Esophagus squamous epithelium (tissue), 5 donors: ENCODE measurements at places on chromosomes 13 and 19. TPM values are rescaled to one million over a fixed set of nuclear protein-coding genes. Genes with fewer than 3 reads are reported as not detected.

IL4I1 gene
- 0.57 TPM for total RNA-seq

- no peaks in the 10 kb centered on the region for H3K36me3 ChIP-seq
- peaks cover 12% of the 10 kb centered on the region for H3K4me1 ChIP-seq
- no peak overlapping the region for H3K27ac ChIP-seq
- no peak overlapping the region for H3K4me3 ChIP-seq
Observed at GRCh38 chr13:50593207-50593606, 250.3 kb downstream of the DLEU7 start.

DNA sequence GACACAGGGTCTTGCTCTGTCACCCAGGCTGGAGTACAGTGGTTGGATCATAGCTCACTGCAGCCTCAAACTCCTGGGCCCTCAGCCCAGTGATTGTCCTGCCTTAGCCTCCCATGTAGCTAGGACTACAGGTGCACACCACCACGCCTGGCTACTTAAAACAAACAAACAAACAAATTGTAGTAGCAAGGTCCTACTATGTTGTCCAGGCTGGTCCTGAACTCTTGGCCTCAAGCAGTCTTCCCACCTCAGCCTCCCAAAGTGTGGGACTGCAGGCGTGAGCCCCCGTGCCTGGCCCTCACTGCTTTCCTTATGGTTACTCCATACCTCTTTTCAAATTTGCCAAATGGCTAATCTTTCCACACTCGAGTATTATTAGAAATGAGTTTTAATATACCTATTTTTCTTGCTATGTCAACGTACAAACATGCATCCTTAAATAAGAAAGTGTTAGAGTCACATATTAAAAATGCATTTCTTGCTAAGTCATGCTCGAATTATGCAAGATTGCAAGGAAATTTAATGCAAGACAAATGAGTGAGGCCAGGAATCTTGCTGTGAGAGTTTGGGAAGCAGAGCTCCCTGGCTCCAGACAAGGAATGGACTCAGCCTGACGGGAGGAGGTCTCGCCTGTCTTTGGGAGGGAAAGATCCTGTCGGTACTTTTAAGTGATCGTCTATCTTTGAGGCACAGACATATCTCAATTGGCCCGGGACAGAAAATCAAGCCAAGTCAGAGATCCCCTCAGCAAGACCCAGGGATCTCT is 39.4 kb downstream of the RFX2 start:
- no peaks in the 10 kb centered on the region for H3K27me3 ChIP-seq
- peak overlapping the region; percentile 85 for H3K27ac ChIP-seq
- no peak overlapping the region for H3K4me3 ChIP-seq
- no peak for DNase-seq
- H3K36me3 ChIP-seq, result no peaks in the 10 kb centered on the region

- H3K36me3 ChIP-seq, result peaks cover 74% of the 10 kb centered on the region
- H3K27ac ChIP-seq, result peak overlapping the region; percentile 84
- no peak overlapping the region for H3K4me3 ChIP-seq
- no peaks in the 10 kb centered on the region for H3K27me3 ChIP-seq
- H3K4me1 ChIP-seq, result peaks cover 57% of the 10 kb centered on the region
- DNase-seq, result no peak
Observed at GRCh38 chr19:38838986-38839761, 7.6 kb upstream of the ECH1 start.

DNA sequence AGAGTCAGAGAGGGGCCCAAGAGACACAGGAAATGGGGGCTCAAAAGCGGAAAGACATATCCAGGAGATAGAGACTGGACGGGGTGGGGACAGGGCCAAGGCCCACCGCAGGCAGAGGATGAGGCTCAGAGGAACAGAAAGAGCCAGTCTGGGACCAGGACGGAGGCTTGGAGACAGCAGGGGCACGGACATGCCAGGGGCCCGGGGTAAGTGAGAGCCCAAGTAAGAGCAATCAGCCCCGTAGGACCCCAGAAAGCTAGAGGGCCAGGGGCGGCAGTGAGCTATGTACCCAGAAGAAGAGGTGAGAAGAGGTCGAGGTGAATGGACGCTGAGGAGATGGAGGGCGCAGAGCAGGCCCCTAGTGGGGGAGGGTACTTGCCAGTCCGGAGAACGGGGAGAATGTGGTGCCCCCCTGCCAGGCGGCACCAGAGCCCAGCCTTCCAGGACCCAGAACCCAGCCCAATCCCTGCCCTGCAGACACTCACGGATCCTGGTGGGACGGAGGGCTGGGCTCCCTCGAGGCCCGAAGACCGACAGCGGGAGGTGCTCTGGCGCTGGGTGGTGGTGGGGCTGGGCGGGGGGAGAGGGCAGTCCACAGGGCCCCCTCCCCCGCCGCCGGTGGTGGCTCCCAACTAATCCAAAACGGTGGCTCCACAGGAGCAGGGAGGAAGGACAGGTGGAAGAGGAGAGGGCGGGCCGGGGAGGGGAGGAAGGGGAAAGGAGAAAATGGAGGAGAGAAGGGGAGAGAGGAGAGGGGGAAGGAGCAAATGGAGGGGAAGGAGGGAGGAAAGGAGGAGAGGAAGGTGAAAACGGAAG is 1.0 kb downstream of the GRIK5 start:
- peaks cover 5% of the 10 kb centered on the region for H3K27me3 ChIP-seq
- no peak for DNase-seq
- peak overlapping the region; percentile 41 for H3K4me3 ChIP-seq
- no peaks in the 10 kb centered on the region for H3K36me3 ChIP-seq
- H3K27ac ChIP-seq, result peak overlapping the region; percentile 35

DNA sequence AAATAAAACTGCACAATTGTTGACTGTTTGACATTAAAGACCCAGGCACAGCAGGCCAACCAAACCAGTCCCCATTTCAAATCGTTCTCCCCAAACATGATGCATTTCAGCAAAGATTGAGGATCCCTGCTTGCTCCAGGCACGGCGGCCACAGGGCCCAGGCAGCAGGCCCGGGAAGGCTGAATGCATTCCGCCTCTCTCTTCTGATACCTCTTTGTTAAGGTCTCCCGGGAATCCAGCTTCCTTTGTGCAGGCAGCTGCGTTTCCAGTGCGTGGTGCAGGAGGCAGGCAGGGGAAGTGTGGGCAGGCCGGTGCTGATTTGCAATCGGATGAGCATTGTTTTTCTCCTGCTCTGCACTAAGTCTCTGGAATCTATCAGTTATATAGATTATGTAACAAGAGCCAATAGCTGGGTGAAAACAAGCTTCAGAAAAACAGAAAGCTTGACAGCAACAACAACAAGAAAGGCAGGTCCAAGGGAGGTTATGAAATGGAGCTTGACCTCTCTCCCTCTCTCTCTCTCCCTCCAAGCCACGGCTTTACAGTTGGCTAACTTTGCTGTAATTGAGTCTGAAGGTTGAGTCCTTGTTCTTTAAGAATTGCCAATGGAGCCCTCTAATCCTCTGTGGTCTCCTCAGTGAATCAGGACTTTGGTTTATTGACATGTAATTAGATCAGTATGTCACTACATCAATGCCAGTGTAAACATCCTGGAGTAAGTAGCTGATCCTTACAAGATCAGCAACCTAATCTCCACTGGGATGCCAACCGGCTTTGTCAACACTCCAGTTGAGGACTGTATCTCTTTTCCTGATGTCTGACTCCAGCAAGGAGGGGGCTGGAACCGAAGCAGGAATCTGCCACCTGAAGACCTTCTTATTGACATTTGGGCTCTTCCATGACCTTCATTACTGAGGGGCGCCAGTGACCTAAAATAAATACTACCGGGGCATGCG is 338.0 kb downstream of the TEX29 start:
- H3K4me3 ChIP-seq, result no peak overlapping the region
- no peak for DNase-seq
- H3K4me1 ChIP-seq, result no peaks in the 10 kb centered on the region
- H3K27me3 ChIP-seq, result no peaks in the 10 kb centered on the region
- no peaks in the 10 kb centered on the region for H3K36me3 ChIP-seq

GRCh38 chr13:29677627-29678026 is 82.1 kb upstream of the SLC7A1 start:
- H3K36me3 ChIP-seq, result no peaks in the 10 kb centered on the region
- H3K27ac ChIP-seq, result peak overlapping the region; percentile 79
- no peaks in the 10 kb centered on the region for H3K4me1 ChIP-seq
- no peak overlapping the region for H3K4me3 ChIP-seq
- DNase-seq, result no peak

DNA sequence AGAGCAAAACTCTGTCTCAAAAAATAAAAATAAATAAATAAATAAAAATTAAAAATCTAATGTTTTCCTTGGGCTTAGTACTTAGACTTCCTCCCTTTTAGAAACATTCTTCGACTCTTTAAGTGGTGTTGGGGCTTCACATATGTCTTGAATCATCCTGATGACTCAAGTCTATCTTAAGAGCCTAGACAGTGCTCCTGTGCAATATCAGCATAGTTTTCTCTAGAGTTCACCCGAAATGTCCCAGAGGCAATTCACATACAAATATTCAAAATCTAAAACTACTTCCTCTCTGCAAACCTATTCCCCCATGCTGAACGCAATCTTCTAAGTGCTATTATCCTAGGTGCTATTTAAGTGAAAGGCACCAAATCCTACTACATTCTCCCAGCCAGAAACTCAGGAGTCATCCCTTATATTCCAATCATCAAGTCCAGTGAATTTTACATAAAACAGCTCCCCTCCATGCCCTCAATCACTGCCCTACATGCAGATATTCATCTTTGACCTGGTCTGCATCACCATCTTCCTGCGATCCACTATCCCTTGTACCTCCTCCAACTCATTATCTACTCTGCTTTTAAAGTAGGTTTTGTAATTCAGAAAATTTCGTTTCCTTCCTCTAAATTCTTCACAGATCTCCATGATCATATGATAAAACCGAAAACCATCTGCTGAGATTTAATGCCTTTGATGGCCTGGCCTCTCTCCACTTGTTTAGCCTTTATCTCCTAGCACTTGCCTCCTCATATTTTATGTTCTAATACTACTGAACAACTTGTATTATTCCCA is 102.7 kb downstream of the ELF1 start:
- no peak for DNase-seq
- no peaks in the 10 kb centered on the region for H3K36me3 ChIP-seq
- no peak overlapping the region for H3K27ac ChIP-seq
- peaks cover 7% of the 10 kb centered on the region for H3K4me1 ChIP-seq
- H3K27me3 ChIP-seq, result no peaks in the 10 kb centered on the region

DNA sequence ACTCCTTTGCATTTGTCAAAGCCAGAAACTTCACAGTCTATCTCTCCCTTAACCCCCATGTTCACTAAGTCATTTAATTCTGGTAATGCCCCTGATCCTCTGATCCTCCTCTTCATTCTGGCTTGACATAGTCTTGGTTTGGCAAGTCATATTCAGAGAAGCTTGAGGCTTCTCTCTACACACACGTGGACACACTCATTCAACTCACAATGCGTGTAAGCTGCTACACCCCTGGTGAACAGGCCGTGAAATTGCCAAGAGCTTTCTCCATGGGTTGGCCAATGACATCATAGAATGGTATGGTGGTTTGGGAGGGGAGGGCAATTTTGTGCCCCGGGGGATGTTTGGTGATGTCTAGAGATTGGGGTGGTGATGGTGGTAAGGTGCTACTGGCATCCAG is 47.9 kb upstream of the FLT1 start:
- no peaks in the 10 kb centered on the region for H3K36me3 ChIP-seq
- DNase-seq, result no peak
- H3K27ac ChIP-seq, result no peak overlapping the region
- H3K27me3 ChIP-seq, result no peaks in the 10 kb centered on the region

DNA sequence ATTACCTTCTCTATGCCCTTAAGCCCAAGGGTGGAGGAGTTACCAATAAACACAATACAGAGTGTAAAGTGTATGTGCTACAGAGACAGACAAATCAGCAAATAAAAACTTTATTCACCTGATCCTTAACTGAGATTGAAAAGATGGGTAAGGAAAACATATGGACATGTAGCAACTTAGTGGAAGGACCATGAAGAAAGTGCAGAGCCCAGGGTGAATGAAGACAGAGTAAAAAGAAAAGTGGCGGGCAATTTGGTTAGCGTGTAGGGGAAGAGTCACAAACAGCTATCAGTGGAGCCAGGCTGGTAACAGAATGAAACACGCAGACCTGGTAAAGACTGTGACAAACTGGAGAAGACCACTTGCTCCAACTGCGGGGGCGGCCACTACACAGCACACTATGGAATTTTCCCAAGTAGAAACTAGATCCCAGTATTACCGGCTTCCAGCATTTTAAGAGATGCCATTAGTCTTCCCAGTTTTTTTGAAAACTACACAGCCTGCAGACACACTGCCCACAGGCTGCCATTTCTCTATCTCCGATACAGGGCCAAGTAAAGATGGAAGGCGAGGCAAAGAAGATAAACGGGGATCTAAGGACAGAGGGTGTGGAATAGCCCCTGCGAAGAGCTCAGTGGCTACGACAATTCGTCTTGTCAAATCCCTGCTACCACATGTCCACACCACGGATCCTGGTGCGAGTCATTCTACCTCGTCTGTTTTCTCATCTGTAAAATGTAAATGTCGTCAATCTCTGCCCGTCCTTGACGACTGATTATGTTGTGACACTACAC is 1.2 kb downstream of the UQCRFS1 start:
- peak overlapping the region; percentile 92 for H3K27ac ChIP-seq
- peaks cover 15% of the 10 kb centered on the region for H3K36me3 ChIP-seq
- DNase-seq, result no peak
- peaks cover 13% of the 10 kb centered on the region for H3K4me1 ChIP-seq

- H3K4me1 ChIP-seq, result no peaks in the 10 kb centered on the region
- peaks cover 97% of the 10 kb centered on the region for H3K27me3 ChIP-seq
- no peaks in the 10 kb centered on the region for H3K36me3 ChIP-seq
- H3K4me3 ChIP-seq, result peak overlapping the region; percentile 18
- peak overlapping the region; percentile 19 for H3K27ac ChIP-seq
Observed at GRCh38 chr19:41521931-41522555, 53.9 kb upstream of the CEACAM21 start.
